Astrocyte of the cerebellum (primary cell): ENCODE measurements at places on chromosomes 2 and 18.
A peak's percentile ranks its signal among the peaks of the same experiment; 100 is the strongest.

DNA sequence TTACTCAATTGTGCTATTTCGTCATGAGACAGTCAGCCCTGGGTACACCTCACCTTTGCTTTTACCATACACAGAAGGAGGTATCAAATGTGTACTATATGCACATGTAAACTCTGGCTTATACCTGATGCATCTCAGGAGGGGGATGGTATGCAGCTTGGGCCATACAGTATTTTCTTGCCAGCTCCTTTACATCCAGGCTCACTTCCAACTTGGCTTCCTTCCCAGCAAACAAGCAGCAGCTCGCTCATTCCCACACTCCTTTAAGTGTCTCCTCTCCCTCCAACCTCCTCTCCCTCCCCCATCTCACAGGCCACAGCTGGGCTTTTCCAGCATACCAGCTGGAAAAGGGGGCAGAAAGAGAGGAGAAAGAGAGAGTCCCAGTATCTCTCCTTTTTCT, 9.6 kb downstream of the MARCHF4 start:
- DNase-seq = peak; percentile 54

DNA sequence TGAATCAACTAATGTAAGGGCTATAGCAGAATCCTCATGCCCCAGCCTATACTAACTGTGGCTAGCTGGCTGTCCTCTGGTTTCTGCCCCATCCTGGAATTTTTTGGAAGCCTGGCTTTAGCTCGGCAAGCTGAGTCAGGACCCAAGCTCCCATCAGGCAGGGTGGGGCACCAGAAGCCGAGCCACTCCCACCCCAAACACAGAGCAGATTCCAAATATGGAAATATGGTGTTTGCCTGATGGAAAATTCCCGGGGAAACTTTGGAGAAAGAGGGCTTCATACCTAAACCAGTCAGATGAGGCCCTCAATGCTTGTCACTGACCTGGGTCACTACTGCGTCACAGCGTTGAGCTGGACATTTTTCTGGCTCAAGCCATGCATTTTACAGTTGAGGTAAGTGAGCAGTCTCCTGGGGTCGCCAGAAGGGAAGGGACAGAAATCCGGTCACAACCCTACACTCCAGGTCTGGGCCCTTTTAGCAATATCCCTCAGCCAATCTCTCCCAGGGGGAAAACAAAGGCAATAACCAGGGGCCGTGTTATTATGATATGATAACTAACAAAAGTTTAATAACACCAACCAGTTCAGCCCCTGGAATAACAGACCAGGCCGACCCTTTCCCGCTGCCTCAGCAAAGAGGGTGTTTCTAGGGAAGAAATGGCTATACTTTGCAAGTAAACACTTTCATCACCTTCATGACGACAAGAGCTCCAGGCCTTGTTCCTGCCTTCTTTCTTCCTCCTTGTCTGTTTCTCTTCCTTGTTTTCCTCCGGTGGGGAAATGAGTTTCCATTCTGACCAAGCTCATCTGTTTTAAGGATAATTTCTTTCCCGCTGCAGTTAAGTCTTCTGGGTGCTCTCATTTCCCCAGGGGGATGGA, 37.7 kb downstream of the PSD4 start:
- no peak for DNase-seq

DNA sequence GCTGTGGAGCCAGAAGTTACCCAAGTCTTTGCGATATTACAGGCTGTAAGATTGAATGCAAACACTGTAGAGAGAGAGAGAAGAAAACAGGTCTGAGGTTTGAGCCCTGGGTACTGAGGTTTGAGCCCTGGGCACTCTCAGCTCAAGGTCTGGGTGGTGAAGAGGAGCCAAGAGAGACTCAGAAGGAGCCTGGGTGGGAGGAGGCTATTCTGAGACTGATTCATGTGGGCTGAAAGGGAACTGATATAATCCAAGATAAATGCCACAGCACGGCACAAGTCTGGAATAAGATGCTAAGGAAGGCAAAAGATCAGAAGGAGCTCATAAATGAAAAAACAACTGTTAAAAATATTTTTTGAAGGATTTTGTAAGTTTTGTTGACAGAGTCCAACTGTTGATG, 407.6 kb upstream of the HS6ST1 start:
- no peak for DNase-seq

- DNase-seq = no peak
Measured at GRCh38 chr2:240201866-240202265, 61.4 kb upstream of the OTOS start.

- no peak for DNase-seq
Measured at GRCh38 chr2:71691747-71692441, 238.5 kb downstream of the DYSF start.
